ENCODE measurements at places on chromosomes 3 and 15.

DNA sequence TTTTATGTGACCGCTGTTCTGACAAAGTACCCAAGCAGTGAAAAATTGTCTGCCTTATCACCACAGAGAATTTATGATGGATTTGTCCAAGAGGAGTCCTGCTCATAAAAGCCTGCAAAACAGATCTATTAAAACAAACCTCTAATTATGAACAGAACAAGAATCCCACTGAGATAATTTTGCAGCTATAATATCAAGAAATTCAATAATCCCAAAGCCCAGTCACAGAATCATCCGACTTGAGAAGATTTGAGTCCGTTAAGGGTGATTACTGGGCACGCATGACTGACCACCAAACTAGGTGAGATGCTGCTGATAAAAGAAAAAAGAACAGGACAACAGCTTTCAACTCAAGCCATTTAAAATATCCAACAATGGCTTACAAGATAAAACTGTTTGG, 231.0 kb upstream of the WNT5A start:
- DNase-seq: no peak

DNA sequence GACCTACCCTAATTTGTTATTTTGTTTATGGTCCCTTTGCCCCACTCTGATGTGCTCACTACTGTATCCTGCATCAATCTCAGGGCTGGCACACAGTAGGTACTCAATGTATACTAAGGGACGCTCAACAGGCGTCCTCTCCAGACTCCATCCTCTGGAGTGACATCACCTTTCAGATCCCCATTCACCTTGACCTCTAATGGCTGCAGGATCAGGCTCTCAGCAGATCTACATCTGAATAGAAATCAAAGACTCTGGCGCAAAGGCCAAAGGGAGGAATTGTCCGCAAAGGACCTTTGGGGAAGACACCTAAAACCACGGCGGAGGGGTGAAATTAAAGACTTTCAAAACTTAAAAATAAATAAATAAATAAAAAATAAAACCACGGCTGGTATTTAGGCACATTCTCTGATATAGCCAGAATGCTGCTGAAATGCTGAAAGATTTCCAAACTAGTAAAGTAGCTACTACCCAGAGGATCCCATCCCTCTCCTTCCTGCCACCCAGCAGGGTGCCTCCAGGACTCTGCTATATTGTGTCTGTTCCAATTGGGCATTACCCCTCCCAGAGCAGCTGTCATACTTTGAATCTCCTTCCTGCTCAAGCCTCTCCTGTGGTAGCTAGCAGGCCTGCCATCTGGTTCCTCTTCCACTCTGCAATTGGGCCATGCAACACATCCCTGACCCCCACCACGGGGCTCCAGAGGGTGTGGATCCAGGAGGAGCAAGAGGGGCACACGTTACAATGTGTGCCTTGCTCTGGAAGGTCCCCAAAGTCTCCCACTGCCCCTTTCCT, 6.1 kb downstream of the SHF start:
- no peak for DNase-seq

- no peak for DNase-seq
Observed at GRCh38 chr3:159857840-159858239, 130.8 kb upstream of the IL12A start.

DNA sequence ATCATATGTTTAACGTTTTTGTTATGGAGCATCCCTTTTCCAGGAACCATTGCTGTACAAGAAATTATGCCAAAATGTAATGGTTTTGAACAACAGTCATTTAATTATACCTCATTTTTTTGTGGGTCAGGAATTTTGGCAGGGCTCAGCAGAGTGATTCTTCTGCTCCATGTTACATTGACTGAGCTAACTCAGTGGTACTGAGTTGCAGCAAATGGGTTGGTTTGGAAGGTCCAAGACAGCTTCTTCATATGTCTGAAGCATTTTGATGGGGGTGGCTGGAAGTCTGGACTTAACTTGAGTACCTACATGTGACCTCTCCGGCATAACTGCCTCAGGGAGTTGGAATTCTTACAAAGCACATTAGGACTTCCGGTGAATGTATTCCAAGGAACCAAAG, 26.0 kb upstream of the CMC1 start:
- no peak for DNase-seq

- no peak for DNase-seq
Observed at GRCh38 chr15:66581972-66582537, 16.3 kb upstream of the LCTL start.

- no peak for DNase-seq
Observed at GRCh38 chr3:37526511-37526910, 335.2 kb upstream of the CTDSPL start.

- DNase-seq: peak; percentile 65
Observed at GRCh38 chr15:45187894-45188830, at the start of gene SHF. Gene SHF, minus strand, starts transcription at chr15:45187966. Its CDS starts 15 bp downstream, at chr15:45187951.

DNA sequence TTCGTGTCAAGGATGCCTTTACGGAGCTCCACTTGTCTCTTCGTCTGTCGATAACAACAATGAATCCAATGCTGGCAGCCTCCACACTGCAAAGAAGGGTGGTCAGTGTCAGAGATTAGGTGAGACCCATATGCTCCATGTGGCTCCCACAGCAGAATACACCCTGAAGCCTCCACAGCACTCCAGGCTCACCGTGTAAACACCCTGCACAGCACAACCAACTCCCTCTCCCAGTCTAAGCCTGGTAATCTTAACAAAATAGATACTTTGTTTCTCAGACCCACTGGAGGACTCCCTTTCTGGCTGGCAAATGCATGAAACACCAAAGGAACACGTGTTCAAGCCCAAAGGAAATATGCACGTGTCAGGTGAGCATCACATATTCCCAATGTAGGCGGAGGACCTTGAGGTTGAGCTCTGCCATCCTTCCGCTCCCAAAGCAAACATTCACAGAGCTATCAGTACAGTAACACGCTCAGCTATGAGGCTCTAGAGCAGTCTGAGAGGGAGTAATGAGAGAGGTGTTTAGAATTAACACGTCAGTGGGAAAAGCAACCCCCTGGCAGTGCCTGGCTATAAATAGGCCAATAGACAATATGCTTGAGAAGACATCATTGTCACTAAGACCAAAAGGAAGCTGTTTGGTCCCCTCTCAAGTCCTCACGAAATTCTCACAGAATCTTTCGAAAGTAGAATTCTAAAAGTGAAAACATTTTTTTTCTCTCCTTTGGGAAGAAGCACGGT, 86.7 kb downstream of the MCF2L2 start:
- no peak for DNase-seq

DNA sequence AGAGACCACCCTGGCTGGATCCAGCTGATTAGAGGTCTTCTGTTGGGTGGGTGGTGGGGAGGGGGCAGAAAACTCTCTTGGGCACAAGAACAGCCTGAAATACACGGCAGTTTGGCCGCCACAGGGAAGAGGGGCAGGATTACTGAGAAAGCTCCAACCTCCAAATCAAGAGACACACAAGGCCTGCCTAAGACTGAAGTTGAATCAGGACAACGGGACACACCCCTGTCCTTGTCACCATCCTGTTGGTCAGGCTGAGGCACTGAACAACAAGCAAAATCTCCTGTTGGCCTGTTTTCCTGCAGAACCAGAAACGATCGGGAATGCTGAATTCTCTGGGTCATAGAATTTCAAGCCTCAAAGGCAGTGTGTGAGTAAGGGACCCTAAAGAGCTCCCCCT, 247.8 kb downstream of the FAM43A start:
- DNase-seq: no peak

GRCh38 chr3:24399614-24400013, 95.0 kb downstream of the THRB start:
- no peak for DNase-seq

GRCh38 chr3:48750856-48751255, 33.8 kb upstream of the IP6K2 start:
- DNase-seq: no peak

GRCh38 chr3:86830566-86830965, 160.4 kb downstream of the VGLL3 start:
- DNase-seq: no peak
